ENCODE measurements at places on chromosomes 5 and 9.

GRCh38 chr5:150075233-150075632 lies 11.1 kb downstream of the CSF1R start:
- DNase-seq = no peak

GRCh38 chr5:96997265-96997859 lies 61.5 kb downstream of the LNPEP start:
- DNase-seq = peak; percentile 45

- DNase-seq = no peak
These were observed 47.7 kb downstream of the EHMT1 start for GRCh38 chr9:137666513-137666822.

- no peak for DNase-seq
These were observed 38.8 kb upstream of the SEMA6A start for GRCh38 chr5:116613445-116613844.

DNA sequence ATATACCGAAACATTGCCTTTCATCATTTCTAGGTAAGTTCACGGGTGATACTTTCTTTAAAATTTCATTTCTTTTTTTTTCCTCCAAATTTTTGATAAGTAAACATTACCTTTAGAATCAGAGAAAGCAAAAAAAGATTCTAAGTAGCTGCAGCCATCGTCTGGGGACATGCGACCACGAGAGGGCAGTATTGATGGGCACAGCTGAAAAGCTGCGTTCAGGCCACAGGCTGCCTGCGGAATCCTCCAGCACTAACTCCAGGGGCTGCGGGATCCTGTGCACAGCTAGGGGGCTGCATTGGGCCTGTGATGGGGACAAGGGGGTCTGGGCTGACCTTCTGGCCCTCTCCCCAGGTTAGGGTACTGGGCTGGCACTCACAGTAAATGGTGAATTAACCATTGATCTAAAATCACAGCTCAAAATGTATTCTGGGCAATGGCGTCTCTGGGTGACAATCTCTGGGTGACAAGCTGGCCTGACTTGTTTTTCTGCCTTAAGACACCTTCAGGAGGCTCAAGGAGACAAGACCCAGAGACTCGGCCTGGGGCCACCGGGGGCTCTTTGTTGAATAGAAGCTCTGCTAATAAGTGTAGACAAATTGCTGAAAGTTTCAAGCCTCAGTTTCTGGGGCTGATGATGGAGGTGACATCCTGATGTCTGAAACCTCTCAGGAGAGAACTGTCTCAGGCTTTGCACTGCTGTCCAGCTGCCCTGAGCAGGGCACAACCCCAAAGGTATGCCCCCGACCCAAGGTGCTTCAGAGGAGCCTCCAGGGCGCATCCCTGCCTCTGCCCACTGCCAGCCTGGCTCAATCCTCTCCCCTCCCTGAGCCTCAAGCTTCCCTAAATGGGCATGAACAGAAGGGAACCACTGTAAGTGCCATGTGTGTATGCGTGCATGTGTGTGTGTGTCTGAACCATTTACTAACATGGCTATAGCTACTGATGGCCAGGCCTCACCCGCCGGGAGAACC lies 44.3 kb upstream of the SARDH start:
- DNase-seq = peak; percentile 56

DNA sequence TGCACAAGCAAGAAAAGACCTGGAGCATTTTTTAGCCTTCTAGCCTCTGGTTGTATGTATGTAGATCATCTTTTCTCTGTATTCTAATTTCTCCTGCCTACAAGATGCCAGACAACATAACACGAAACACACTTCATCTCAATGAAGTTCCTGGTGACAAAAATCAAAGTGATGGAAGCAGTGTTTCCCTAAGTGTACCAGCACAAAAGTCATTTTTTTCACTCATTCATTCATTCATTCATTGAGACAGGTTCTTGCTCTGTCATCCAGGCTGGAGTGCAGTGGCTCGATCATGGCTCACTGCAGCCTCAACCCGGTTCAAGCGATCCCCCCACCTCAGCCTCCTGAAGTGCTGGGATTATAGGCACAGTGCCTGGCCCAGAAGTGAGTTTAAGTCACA lies 71.5 kb upstream of the SAP30L start:
- DNase-seq = no peak

GRCh38 chr5:122816756-122817155 lies 28.7 kb upstream of the SNX24 start:
- DNase-seq = no peak

DNA sequence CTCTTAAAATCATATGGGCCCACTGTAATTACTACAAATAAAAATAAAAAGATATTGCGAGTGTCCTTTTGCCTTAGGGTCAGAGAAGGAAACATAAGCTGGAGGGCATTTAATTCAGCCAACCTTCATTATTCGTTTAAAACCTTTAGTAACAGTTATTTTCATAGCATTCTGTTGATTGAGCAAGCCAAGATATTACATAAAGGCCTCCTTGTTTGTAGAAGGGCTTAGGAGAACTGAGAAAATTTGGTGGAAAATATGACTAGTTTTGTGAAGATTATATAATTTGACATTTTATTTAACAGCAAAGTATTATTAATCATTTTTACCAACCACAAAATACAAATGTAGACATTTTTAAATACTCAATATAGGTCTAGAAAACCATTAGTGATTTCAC lies 62.2 kb downstream of the COX7C start:
- no peak for DNase-seq

GRCh38 chr5:13957032-13957645 lies 12.7 kb upstream of the DNAH5 start:
- DNase-seq = peak; percentile 1

DNA sequence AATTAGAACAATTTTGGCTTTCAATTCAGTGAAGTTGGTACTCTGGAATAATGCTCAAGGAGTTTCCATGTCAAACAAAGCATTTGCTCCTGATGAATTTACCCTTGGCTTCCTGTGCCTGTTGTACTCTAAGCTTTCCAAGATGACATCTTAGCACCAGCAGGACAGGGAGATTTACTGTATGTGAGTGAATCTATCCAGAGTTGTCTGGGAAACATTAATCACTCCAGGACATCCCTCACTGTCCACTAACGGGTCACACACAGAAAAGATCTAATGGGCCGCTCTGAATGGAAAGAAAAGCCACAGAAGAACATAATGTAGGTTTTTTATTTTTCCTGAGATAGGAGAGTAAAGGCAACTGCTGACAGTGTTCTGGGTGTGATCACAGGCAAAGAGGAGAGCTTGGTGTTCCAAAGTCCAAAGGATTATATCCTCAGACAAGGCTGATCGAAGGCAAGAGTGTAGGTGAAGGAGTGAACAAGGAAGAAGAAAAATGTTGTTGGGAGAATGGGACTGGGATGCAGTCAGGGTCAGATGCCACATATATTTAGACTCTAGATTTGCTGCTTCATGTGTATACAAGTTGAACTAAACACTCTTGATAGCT lies 167.7 kb upstream of the RPS23 start:
- no peak for DNase-seq

DNA sequence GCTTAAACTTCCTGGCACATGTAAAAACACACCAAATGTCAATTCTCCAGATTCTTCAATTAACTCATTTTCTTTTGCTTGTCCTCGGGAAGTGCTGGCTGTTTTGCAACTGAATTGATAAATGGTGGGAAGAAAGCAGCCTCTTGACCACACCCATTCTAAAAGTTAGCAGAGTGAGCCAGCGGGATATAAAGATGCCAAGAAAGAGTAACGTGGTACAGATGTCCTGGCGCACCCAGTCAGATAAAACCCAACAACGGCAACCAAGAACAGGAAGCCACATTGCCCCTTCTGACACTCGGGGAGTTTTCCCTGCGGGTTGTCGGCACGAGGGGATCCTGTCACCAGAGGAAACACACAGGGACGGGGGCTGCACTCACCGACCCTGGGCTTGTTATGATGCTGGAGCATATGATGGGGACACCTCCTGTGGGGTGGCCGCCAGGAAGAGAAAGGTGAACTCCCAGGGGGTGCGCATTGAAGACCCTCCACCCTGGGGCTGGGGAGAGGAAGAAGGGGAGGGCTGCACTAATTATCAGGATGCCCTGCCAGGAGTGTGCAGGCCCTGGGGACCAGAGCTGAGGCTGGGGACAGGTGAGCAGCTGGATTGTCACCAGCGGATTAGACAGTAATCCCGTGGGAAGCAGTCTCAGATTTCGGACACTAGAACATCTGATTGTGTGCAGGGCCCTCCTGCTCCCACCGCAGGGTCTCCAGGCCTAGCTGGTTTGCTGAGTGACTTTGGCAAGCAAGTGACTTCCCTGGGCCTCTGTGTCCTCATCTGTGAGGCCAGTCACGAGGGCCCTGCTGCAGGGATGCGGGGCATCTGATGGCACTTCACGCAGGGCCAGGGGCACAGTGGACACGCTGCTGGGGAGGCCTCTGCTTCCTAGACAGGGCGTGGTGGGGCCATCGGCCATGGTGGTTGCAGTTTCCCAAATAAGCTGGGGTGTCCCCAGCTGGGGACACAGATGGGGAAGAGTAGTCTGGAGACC lies 59.2 kb downstream of the CRB2 start:
- no peak for DNase-seq

DNA sequence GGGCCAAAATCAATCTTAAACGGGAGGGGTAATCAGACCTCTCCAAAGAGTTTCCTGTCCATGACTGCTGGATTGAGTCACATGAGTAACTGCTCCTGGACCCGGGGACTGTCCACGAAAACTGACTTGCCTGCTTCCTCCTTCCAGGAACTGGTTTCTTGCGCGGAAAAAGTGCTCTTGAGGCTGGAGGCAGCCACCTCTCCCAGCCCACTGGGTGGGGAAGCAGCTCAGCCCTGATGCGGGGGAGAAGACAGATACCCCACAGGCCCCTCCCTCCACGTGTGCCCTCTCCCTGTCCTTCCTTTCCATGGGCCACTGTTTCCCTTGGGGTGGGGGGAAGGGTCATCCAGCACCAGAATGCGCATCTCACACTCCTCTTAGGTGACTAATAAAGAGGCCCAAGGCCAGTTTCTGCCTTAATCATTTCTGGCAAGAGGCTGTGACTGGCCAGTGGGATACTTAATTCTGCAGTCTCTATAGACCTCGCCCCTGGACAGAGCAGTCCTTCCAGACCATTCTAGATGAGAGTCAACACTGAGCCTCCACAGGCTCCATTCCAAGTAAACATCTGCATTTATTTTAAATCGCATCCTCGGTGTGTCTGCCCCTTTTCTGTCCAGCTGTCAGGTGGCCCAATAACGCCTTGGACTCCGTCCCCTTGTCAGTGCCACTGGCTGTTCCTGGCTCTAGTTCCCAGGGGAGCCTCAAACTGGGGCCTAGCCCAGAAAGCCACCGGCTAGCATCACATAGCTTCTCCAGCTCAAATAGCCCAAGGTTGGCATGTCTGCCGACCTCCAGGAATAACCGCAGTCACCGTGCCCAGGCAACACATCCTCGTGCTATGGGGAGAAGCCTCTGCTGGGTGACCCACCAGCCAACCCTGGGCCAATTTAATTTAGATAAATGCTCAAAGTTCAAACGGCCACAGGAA lies 12.0 kb downstream of the REXO4 start:
- DNase-seq = no peak

GRCh38 chr9:134532084-134532483 lies 109.5 kb upstream of the COL5A1 start:
- no peak for DNase-seq

- no peak for DNase-seq
These were observed 43.2 kb downstream of the PTGES start for GRCh38 chr9:129709438-129710168.

- DNase-seq = no peak
These were observed 47.8 kb downstream of the THOC3 start for GRCh38 chr5:175920231-175920811.

- no peak for DNase-seq
These were observed 151.3 kb upstream of the IRX2 start for GRCh38 chr5:2902742-2903297.

DNA sequence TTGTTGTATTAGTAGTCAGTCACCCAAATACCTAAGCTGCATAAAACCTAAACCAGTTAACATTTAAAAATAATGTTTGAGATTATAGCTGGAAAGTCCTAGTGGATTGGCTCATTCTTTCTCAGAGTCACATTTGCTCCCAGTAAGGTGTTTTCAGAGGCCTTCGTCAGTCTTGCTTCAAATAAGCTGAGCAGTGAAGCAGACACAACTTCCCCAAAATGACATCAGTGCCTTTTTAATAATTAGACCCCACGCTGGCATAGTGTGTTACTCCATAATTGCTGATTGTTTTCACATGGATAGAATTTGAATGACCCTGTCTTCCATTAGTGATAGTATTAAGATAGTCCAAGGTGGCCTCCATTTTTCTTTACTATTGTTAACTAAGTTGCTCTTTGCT lies 245.8 kb downstream of the PJA2 start:
- no peak for DNase-seq

DNA sequence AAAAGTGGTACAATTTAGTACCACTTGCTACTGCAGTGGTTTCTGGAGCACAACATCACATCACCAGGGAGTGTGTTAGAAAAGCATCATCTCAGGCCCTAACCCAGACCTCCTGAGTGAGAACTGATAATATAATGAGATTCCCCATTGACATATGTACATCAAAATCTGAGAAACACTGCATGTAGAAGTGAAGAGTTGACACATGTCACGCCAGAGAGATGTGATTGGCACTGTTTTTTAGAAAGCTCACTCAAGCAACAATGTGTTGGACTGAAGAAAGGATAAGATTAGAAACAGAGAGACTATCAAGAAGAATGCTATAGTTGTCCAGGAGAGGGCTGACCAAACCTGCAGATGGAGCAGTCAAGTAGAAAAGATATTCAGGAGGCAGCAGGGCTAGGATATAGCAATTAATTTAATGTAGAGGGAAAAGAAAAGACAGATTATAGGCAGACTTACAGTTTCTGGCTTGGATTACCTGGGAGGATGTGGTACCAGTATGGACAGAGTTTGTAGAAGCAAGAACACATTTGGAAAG lies 324.4 kb upstream of the ADAMTSL1 start:
- no peak for DNase-seq

DNA sequence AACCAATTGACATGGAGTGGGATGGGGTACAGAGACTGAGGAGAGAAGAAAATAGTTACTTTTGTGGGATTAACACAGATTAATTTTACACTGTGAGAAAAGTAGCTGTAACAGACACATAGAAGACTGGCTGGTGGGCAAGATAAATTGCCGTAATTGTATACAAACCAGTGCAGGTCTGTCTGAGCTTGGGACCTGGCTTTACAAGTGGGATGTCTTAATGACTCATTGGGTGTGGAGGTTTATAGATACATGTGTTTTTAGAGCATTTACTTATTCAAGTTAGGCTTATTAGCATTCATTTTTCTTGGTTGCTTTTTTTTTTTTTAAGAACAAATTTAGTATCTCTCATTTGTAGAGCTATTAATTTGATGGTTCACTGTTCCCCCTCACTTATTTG lies 37.5 kb downstream of the SLC44A1 start:
- DNase-seq = no peak

Measured in CD4-positive, alpha-beta T cell (primary cell).